ENCODE measurements at places on chromosomes 4 and X.

GRCh38 chr4:101198682-101199339, 148.5 kb downstream of the PPP3CA start:
- no peak for DNase-seq

DNA sequence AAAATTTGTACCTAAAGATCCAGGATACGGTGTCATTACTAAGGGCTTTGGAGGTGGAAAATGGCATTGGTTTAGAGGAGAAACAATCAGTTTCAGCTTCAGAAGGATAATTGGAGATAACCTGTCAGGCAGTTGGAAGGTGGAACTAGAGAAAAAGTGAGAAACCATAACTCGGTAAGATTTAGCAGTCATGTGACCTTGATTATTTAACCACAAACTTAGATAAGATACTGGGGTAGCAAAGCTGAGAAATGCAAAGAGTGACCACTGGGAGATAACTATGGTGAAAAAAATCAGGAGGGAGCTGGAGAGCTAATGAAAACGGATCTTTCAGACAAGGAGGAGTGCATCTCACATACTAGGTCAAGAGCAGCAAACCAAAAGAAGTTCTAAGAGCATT, 58.3 kb upstream of the SMARCA5 start:
- no peak for DNase-seq

DNA sequence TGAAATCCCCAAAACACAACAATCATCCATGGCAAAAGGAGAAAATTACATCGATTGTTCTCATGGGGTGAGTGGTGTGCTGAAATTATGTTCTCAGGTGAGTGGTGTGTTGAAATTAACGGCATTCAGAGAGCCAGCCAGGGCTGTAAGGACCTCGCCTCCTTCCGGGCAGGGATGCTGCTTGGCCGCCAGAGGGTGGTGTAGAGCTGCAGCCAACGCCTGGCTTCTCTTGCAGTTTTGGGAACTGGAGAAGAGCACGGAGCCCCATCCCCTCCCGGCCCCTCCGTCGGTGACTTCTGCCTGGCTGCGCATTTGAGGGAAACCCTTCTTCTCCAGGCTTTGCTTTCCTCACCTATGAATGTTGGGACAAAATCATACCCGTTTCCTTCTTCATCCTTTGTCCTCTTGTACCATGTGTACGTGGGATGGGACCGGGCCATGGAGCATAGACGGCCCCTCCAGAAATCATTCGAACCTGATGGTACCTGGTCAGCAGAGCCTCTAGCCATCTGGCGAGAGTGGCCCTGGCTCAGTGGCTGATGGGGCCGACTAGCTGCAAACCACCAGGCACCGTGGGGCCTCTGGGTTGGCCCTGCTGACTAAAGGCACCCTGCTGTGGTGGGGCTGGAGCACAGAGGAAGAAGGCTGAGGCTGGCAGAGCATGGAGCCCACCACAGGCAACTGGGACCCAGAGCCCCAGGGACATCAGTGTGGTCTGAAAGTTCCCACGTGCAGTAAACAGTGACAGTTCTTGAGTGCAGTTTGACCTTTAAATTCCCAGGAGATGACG, 28.4 kb downstream of the TRMT44 start:
- DNase-seq = peak; percentile 84

DNA sequence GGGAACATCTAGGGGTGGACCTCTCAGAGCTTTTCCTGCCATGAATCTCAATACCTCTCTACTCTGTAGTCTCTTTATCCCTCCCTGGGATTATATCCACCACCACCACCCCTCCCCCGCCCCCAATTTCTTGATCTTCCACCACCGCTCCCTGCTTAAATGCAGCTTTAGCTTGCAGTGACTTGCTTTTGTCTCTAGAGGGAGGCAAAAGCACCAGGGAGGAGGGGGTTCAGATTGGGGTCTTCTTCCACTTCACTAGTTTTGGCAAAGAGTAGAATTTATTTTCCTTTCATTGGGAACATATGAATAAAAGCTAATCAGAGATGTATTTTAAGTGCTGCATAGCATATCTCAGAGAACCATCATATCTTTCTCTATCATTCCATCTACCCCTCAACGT, 5.5 kb downstream of the ARHGAP36 start:
- DNase-seq = no peak

DNA sequence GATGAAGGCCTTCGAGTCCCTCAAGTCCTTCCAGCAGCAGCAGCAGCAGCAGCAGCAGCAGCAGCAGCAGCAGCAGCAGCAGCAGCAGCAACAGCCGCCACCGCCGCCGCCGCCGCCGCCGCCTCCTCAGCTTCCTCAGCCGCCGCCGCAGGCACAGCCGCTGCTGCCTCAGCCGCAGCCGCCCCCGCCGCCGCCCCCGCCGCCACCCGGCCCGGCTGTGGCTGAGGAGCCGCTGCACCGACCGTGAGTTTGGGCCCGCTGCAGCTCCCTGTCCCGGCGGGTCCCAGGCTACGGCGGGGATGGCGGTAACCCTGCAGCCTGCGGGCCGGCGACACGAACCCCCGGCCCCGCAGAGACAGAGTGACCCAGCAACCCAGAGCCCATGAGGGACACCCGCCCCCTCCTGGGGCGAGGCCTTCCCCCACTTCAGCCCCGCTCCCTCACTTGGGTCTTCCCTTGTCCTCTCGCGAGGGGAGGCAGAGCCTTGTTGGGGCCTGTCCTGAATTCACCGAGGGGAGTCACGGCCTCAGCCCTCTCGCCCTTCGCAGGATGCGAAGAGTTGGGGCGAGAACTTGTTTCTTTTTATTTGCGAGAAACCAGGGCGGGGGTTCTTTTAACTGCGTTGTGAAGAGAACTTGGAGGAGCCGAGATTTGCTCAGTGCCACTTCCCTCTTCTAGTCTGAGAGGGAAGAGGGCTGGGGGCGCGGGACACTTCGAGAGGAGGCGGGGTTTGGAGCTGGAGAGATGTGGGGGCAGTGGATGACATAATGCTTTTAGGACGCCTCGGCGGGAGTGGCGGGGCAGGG, 568 bp downstream of the HTT start:
- no peak for DNase-seq

GRCh38 chr4:173008436-173008835, 160.2 kb upstream of the GALNT7 start:
- no peak for DNase-seq
